ENCODE measurements at places on chromosomes 7 and 10. TPM values are rescaled to one million over a fixed set of nuclear protein-coding genes. Genes with fewer than 3 reads are reported as not detected.
A peak's percentile ranks its signal among the peaks of the same experiment; 100 is the strongest.

GRCh38 chr10:119104654-119105015 lies 722 bp downstream of the DENND10 start:
- no peaks in the 10 kb centered on the region for H3K27me3 ChIP-seq
- H3K36me3 ChIP-seq: peaks cover 15% of the 10 kb centered on the region
- peak; percentile 64 for DNase-seq
- peaks cover 9% of the 10 kb centered on the region for H3K4me1 ChIP-seq
- peak overlapping the region; percentile 62 for H3K4me3 ChIP-seq

DNA sequence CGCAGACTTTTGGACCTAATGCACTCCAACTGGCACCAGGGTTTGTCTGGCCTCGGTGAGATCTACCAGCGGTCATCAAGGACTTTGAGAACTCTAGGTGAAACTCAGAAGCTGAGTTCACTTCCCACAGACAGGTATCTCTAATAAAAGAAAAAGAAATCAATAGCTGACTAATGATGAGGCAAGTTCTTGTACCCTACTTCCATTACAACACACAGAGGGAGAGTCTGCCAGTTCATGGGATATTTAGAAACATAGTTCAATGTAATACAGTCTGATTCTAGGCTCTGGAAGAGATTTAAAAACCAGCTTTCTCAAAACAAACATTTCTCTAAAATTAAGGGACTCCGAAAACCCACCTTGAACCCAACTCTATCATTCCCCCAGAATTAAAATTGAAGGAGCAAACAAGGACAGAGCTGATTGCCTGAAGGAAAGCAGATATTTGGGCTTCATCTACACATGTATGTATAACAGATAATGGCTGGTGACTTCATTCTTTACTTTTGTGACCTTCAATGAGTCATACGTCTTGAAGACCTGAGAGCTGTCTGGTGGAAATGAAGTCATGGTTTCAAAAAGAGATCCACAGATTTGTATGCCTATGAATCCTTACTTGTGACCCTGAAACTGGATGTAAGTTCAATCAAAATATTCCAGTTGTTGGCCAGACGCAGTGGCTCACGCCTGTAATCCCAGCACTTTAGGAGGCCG lies 2.7 kb upstream of the PNLIPRP1 start:
- no peak overlapping the region for H3K4me3 ChIP-seq
- no peaks in the 10 kb centered on the region for H3K36me3 ChIP-seq
- H3K4me1 ChIP-seq: peaks cover 23% of the 10 kb centered on the region
- DNase-seq: no peak
- H3K27me3 ChIP-seq: no peaks in the 10 kb centered on the region

DNA sequence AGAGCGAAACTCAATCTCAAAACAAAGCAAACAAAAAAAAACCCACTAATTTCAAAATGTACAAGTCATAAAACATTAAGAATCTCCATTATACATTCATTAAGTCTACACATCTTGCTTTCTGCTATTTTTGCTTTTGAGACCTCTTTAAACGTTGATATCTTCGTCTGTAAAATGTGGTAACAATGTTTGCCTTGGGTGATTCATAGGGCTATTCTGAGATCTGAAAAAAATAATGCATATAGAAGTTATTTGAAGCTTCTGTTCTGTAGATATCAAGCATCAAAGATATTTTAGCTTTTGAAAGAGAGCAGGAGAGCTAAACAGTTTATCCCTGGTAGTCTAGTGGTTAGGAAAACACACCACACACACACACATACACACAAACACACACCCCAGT lies 158.1 kb upstream of the PLXDC2 start:
- H3K27me3 ChIP-seq: no peaks in the 10 kb centered on the region
- H3K27ac ChIP-seq: no peak overlapping the region
- H3K4me1 ChIP-seq: no peaks in the 10 kb centered on the region
- peaks cover 2% of the 10 kb centered on the region for H3K36me3 ChIP-seq

DNA sequence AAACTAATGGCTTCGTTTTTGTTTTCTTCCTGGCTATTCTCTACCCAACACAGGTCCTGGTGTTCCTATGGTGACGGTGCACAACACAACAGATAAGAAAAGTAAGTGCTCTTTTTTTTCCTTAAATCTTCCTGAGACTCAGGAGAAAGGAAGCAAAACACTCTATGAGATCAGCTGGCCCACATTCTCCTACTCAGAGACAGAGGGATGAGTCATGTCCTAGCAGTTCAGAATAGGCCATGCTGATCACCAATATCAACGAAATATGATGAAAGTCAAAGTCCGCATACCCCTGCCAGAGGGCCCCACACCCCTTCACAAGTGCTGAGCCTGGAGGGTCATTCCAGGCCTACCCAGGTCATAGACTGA lies 149.2 kb downstream of the PAXIP1 start:
- DNase-seq: no peak
- H3K27me3 ChIP-seq: no peaks in the 10 kb centered on the region
- H3K36me3 ChIP-seq: no peaks in the 10 kb centered on the region
- no peak overlapping the region for H3K4me3 ChIP-seq
- peaks cover 23% of the 10 kb centered on the region for H3K4me1 ChIP-seq
- H3K27ac ChIP-seq: peak overlapping the region; percentile 50

DNA sequence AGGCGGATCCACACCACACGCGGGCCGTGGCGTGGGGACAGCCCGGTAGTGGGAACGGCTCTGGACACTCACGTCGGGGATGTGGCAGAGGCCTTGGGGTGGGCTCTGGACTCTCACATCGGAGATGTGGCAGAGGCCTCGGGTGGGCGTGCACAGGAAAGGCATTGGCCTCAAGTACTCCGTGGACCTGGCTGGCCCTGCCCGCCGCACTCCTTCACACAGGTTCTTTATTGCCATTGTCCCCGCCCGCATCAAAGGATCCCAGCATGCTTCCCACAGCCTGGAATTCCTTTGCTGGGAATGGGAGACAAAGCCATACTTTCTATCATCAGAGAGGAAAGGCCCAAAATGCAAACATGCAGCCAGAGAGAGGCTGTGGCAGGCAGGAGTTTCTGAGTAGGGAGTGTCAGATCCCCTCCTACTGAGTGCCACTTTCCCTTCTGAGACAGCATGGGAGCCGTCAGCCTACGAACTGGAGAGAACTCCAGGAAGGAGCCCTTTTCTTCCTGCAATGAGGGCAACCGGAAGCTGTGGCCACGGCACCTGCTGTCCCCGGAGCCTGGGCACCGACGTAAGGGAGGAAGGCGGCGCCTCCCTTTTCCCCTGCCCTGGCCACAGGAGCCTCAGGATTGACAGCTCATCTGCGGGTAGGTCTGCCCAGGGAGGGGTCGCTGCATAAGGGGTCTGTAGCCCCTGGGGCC lies 51.5 kb downstream of the RBM17 start:
- H3K4me3 ChIP-seq: no peak overlapping the region
- no peak for DNase-seq
- peaks cover 70% of the 10 kb centered on the region for H3K27me3 ChIP-seq
- H3K4me1 ChIP-seq: no peaks in the 10 kb centered on the region
- no peaks in the 10 kb centered on the region for H3K36me3 ChIP-seq

DNA sequence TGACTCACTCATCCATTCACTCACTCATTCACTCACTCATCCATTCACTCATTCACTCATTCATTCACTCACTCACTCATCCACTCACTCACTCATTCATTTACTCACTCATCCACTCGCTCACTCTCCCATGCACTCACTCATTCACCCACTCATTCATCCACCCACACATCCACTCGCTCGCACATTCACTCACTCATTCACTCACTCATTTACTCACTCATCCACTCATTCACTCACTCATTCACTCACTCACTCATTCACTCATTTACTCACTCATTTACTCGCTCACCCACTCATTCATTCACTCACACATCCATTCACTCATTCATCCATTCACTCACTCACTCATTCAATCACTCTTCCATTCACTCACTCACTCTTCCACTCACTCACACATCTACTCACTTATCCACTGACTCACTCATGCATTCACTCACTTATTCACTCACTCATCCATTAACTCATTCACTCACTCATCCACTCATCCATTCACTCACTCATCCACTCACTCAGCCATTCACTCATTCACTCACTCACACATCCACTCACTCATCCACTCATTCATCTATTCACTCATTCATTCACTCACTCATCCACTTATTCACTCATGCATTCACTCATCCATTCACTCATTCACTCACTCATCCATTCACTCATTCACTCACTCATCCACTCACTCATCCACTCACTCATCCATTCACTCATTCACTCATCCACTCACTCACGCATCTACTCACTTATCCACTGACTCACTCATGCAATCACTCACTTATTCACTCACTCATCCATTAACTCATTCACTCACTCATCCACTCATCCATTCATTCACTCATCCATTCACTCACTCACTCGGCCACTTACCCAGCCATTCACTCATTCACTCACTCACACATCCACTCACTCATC lies 74.0 kb downstream of the CARD11 start:
- no peaks in the 10 kb centered on the region for H3K27me3 ChIP-seq
- H3K4me1 ChIP-seq: no peaks in the 10 kb centered on the region
- DNase-seq: no peak
- no peak overlapping the region for H3K27ac ChIP-seq
- no peak overlapping the region for H3K4me3 ChIP-seq

GRCh38 chr7:36262309-36263094 lies 109.4 kb downstream of the EEPD1 start:
- H3K27ac ChIP-seq: no peak overlapping the region
- H3K27me3 ChIP-seq: no peaks in the 10 kb centered on the region

GRCh38 chr10:15420858-15421257 lies 49.8 kb upstream of the FAM171A1 start:
- no peak overlapping the region for H3K27ac ChIP-seq
- H3K27me3 ChIP-seq: no peaks in the 10 kb centered on the region

- H3K27ac ChIP-seq: peak overlapping the region; percentile 54
- DNase-seq: peak; percentile 88
- H3K4me3 ChIP-seq: peak overlapping the region; percentile 62
- H3K27me3 ChIP-seq: peaks cover 9% of the 10 kb centered on the region
These were observed 55.1 kb upstream of the FHIP2A start for GRCh38 chr10:114766470-114766869.

DNA sequence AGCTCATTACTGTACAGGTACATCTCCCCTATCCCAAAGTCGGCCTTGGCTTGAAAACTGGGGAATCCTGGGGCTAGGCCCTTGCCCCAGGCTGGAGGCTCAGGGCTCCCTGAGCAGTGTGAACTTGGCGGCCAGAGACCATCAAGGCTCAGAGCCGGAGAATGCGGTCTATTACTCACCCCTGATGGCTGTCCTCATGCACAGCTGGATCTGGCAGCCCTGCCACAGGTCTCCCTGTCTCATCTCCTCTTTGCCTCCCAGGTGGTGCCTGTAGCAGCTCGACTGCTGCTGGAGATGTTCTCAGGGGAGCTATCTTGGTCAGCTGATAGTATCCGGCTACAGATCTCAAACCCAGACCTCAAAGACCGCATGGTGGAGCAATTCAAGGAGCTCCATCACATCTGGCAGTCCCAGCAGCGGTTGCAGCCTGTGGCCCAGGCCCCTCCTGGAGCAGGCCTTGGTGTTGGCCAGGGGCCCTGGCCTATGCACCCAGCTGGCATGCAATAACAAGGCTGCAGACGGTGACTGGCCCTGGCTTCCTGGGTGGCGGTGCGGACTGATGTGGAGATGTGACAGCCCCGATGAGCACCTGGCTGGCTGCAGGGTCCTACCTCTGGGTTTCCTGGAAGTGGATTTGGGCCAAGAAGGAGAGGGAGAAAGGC lies 10.7 kb downstream of the IRF5 start:
- no peaks in the 10 kb centered on the region for H3K27me3 ChIP-seq
- no peak for DNase-seq
- no peaks in the 10 kb centered on the region for H3K4me1 ChIP-seq
- peaks cover 20% of the 10 kb centered on the region for H3K36me3 ChIP-seq
- no peak overlapping the region for H3K4me3 ChIP-seq

- peak overlapping the region; percentile 59 for H3K27ac ChIP-seq
- H3K36me3 ChIP-seq: peaks cover 10% of the 10 kb centered on the region
- DNase-seq: no peak
- H3K27me3 ChIP-seq: peaks cover 88% of the 10 kb centered on the region
- H3K4me1 ChIP-seq: peaks cover 32% of the 10 kb centered on the region
These were observed 619 bp upstream of the HOXA6 start for GRCh38 chr7:27148031-27148755.

DNA sequence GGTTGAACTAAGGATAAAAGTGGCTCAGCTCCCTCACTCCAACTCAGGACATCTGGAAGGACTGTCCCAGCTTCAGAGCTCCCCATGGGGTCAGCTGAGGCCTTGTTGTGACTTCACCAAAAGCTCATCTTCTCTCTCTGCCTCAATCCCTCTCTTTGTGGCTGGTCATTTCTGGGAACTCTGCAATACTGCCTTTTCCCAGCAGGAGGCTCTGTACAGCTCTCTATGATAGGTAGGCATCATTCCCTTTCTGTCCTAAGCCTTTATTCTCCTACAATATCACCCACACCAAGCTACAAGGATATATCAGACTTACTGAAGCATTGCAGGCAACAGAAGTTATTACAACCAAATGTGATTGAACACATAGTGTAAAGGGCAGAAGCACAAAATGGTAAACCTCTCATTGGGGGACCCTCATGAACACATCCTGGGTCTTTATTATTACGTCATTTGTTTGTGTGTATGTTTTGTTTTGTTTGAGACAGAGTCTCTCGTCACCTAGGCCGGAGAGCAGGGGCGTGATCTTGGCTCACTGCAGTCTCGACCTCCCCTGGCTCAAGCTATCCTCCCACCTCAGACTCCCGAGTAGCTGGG lies 36.7 kb upstream of the PRPS1L1 start:
- H3K4me3 ChIP-seq: no peak overlapping the region
- no peaks in the 10 kb centered on the region for H3K36me3 ChIP-seq
- DNase-seq: no peak
- H3K4me1 ChIP-seq: no peaks in the 10 kb centered on the region

- H3K4me3 ChIP-seq: no peak overlapping the region
- H3K4me1 ChIP-seq: peaks cover 5% of the 10 kb centered on the region
- no peaks in the 10 kb centered on the region for H3K27me3 ChIP-seq
- DNase-seq: no peak
These were observed 23.3 kb downstream of the MACC1 start for GRCh38 chr7:20193873-20194272.

DNA sequence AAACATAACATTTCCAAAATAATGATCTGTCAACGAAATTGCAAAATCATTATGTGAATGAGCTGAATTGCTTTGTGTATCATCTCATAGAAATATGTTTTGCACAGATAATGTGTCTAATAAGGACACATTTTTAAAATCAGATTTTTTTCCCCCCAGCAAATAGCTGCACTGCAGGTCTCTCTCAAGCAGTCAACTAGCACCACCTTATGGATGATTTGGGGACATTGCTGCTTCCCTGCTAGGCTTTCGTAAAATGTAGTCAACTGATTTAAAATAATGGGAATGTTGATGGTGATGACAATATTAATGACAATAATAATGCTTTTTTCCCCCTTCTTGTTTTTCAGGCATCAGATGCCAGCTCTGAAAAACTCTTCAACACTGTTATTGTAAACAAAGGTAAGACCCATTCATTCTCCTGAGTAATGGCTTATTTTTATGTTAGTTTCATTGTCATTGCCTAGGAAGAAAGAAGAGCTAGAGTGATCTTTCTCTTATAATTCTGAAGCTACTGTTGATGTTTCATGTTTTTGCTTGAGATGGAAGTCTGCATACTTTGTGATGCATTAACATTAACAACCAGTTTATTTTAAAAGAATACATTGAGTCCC lies 433.6 kb upstream of the GALNT17 start:
- H3K27ac ChIP-seq: no peak overlapping the region
- peaks cover 2% of the 10 kb centered on the region for H3K4me1 ChIP-seq
- H3K27me3 ChIP-seq: no peaks in the 10 kb centered on the region

- H3K4me3 ChIP-seq: no peak overlapping the region
- H3K4me1 ChIP-seq: peaks cover 5% of the 10 kb centered on the region
- no peak for DNase-seq
- no peaks in the 10 kb centered on the region for H3K36me3 ChIP-seq
These were observed 17.3 kb downstream of the GRID2IP start for GRCh38 chr7:6533893-6534495.

Gene HUS1
- 20.1 TPM for polyA plus RNA-seq

Gene PDK4
- 13.6 TPM for polyA plus RNA-seq

Gene ASB15
- polyA plus RNA-seq: 0.07 TPM

Gene TSPAN33
- polyA plus RNA-seq: 9.6 TPM

Gene CCDC136
- polyA plus RNA-seq: 11.3 TPM

Gene KAZALD1
- 29.0 TPM for polyA plus RNA-seq
